Activated CD4-positive, alpha-beta T cell treated with anti-CD3 and anti-CD28 coated beads, Interleukin-2, amount 10 ng/mL, durations not matched to agents 7 days and 5 days (primary cell): ENCODE measurements at places on chromosomes 2 and 18. TPM values are rescaled to one million over a fixed set of nuclear protein-coding genes. Genes with fewer than 3 reads are reported as not detected.

QPCT gene
- total RNA-seq, result not detected

C2orf15 gene
- 1.2 TPM for total RNA-seq

NT5DC4 gene
- total RNA-seq, result not detected

DCDC2C gene
- not detected for total RNA-seq

MGAT4A gene
- total RNA-seq, result 109 TPM
